ENCODE measurements at places on chromosomes 5 and 9.

GRCh38 chr9:36188212-36188611 lies 2.5 kb upstream of the CLTA start:
- DNase-seq = no peak

GRCh38 chr9:132591751-132592314 lies 9.4 kb downstream of the BARHL1 start:
- DNase-seq = no peak

DNA sequence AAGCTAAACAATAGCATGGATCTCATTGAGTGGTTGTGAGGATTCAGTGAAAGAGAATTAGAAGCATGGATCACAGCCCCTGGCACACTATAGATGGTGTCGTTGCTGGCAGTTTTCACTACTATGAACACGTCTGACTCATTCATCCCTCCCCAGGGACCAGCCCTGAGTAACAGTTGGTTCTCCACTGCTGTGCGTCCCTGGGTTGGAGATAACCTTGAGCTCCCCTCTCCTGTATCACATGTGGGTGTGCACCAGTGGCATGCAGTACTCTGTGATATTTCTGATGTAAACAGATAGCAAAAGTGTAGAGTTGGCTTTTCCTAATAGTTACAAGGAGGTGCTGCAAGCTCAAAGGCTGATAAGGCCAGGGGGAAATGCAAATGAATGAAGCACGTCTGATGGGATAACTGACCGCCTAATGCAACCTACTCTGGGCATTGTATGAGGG lies 8.8 kb upstream of the LCP2 start:
- no peak for DNase-seq

DNA sequence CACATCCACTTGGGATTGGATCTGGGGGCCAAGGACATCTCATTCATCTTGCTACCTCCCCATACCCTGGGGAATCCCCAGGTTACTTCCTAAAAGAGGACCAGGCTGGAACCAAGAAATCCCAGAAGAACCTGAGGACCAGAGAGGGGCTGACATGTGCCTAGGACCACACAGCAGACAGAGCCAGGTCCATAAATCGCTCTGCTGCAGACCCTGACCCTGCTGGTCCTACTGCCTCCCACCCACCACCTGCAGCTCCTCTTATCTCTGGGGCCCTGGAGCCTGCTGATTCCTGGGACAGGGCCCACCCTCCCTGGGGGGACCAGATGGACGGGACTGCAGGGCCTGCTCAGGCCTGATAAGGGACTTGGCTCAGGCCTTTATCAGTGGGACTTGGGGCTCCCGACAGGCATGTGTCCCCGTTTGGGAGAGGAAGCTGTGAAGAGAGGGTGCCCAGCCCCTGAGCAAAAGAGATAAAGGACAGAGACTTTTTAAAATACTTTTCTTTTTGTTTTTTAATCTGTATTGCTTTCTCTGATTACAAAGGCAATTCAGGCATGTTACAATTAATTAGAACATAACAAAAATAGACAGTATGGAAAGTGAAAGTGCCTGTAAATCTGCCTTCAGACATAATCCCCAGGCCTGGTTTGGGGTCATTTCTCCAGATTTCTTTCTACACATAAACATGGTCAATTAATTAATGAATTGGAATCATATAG lies 101.3 kb upstream of the LARP1 start:
- DNase-seq = no peak

- DNase-seq = no peak
These were observed 26.2 kb upstream of the ACOT12 start for GRCh38 chr5:81420039-81420667.

DNA sequence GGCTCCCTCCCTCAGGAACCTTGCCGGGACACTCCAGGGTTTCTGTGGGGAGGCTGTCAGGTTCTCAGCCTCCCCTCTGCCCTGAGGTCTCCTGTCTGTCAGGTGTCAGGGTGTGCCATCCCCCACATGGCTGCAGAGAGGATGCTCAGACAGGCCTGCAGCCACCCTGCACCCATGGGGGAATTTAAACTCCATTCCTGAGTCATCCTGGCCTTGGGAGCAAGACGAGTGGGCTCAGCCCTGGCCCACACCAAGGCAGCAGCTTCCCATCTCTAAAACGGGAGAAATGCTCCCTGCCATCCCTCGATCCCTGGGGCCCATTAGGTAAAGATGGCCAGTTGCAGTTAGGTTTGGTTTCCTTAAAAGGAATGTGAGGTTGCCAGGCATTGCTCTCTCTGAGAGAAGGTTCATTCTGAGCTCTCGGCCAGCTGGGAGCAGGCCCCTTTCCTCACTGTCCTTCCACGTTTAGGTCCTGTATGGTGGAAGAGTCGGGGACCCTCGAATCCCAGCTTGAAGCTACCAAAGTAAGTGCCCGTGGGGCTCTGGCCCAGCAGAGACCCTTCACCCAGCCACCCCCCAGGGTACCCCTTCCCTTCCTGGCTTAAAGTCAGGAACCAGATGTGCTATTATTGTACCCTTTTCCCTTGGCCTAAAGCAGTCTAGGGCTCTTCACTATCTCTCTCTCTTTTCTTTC lies 26.6 kb downstream of the DYNC2I2 start:
- no peak for DNase-seq

- DNase-seq = no peak
These were observed 330.7 kb downstream of the CDH10 start for GRCh38 chr5:24314106-24314505.

DNA sequence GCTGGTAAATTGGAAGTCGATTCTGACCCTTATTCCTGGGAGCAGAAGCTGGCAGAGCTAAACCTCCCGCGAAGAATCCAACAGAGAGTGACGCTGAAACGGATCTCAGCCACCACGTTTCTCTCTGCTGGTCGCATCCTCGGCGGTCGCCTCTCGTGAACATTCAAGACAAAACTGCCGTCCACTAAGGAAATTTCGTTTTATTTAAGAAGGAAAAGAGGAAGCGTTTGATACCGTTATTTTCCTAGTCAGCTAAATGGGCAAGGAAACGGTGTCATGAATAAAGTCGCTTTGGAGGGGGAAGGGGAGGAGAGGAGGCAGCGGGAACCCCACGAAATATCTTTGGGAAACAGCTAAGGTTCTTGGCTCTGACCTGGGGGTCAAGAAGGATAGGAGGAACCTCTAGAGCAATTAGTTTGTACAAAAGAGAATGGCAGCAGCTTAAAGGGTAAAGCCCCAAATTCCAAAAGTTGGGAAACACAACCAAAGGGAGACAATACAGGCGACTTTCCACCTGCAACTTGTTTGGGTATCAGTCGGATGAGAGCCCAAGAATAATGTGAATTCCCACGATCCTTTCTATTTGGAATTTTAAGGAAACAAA lies 1.9 kb downstream of the FOXB2 start:
- DNase-seq = no peak

DNA sequence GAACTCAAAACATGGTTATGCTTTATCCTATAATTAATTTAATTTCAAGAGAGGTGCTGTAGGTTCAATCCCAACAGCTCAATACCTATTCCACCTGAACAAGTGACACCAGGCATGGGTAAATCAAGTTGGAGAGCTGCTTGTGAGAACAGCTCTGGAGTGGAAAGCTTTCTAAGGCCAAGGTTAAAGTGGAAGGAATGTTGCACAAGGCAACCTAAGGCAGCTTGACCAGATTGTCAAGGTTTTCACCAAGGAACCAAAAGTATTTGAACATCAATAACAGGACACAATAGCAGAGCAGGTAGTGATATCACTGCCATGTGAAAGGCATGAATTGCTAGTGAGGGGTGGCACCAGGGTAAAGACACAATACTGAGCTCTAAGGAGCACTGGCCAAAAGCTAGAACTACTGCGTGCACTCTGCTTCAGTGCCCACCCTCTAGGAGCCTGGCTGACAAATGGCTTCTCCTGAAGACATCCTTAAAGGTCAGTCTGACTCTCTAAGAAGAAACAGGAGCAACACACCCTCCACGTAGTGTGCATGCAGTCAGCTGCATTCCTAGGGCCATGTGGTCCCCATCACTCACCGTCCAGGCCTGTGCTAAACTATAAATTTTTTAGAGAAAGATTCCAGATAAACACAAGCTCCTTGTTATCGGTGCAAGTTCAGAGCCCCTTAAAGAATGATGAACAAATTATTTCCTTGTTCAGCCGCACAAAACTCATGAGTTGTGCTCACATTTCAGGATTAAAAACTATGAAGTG lies 677.7 kb upstream of the KLF4 start:
- DNase-seq = no peak

DNA sequence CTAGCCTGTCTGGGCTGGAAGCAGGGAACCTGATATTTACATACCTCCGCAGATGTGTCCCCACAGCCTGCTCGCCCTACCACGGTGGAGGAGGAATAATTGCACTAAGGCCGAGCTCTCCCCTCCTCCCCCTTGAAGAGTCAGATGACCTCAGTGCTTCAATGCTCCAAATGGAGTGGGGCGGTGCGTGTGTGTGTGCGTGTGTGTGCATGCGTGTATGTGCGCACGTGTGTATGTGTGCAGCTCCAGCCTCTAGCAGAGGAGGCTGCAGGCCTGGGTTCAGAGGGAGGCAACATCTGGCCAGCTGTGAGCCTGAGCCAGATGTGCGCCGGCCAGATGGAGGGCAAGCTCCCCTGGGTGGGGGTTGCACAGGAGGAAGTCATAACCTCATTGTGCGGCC lies 90.5 kb downstream of the NRG2 start:
- no peak for DNase-seq

DNA sequence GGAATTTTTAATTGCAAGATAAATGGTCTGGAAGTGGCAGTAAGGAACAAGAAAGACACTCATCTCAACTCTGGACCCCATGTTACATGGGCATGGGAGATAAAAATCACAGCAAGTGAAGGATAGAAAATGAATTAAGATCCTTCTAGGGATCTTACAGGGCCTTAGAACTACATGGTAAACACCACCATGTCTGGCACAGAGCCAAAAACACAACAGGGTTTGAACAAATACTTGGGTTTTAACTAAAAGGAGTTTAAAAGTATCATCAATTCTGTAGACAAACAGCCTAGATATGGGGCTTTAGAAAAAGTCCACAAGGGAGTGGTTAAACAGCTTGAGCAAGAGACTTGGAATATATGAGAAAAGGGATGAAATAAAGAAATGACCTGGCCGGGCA lies 366.4 kb downstream of the ARL15 start:
- no peak for DNase-seq

GRCh38 chr5:78501411-78502352 lies 141.3 kb downstream of the SCAMP1 start:
- no peak for DNase-seq

DNA sequence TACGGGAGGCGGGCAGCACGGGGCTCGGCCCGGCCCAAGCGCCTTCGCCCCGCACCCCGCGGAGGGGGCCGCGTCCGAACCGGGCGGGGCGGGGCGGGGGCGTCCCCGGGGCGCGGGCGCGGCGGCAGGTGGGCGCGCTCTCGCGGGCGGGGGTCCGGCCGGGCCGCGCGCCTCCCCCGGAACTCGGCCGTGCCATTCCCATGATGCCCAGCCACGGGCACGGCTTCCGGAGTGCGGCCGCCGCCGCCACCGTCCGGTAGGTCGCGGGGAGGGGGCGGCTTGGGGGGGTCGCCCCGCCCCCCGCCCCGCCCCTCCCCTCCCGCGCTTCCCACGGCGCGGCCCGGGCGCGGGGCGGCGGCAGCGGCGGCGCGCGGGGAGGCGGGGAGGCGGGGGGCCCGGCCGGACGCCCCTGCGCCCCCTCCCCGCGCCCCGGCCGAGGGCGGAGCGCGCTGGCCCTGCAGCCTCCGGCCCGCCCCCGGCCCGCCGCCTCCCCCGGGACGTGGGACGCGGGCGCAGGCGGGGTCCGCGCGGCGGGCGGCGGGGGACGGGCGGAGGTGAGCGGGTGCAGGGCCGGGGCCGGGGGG lies at the start of gene PPP1R26:
PPP1R26 (plus strand) TSS at position 314 of the 584 bp plus-strand sequence. CDS start 4,729 bp downstream, outside the sequence.
- DNase-seq = no peak

DNA sequence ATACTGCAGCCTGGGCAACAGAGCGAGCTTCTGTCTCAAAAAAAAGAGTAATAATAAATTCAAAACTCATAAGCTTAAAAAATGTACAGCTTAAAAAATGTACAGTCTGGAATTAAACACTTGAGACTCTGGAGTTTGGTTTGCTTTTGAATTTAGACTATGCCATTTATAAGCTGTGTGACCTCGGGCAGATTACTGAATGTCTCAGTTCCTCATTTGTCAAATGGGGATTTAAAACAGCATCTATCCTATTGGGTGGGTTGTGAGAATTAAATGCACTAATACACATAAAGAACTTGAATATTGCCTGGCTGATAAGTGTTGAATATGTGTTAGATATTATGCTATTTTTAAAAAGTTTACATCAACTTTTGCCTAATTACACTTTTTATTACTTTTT lies 98.4 kb downstream of the SCAMP1 start:
- no peak for DNase-seq

DNA sequence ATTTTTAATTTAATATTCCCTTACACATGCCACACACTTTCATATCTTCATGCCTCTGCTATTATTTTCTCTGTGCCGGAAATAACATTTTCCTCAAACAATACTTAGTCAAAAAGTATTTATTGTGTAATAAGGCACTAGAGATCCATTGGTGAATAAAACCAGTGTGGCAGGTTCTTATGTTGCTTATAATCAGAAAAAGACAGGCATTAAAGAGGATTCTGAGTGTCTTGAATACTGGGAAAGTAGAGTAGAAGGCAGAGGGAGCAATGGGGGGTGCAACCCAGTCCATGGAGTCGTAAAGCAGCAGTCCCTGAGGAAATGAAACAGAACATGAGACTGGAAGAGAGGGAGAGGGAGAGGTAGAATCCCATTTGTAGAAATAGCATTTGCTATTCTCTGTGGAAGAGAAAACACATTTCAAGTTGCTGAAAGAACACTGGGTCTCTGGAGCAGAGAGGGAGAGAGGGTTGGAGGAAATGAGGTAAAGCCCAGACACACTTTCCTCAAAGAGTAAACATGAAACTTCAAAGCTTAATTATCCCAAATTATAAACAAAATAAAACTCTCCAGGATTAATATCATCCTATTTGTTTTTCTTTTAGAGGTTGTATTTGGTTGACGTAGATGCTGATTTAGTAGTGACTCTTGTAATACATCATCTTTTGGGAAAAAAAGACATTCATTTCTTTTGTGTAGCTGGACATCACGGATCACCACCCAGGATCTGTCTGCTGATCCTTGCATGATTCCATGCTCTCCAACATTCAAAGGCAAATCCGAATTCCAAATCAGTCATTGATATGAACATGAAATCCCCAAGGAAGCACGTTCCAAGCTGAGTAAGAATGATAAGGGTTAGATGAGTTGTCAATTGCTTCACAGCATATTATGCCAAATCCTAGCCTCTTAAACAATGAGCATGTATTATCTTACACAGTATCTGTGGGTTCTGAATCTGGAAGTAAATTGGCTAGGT lies 37.4 kb upstream of the GRAMD2B start:
- DNase-seq = no peak

DNA sequence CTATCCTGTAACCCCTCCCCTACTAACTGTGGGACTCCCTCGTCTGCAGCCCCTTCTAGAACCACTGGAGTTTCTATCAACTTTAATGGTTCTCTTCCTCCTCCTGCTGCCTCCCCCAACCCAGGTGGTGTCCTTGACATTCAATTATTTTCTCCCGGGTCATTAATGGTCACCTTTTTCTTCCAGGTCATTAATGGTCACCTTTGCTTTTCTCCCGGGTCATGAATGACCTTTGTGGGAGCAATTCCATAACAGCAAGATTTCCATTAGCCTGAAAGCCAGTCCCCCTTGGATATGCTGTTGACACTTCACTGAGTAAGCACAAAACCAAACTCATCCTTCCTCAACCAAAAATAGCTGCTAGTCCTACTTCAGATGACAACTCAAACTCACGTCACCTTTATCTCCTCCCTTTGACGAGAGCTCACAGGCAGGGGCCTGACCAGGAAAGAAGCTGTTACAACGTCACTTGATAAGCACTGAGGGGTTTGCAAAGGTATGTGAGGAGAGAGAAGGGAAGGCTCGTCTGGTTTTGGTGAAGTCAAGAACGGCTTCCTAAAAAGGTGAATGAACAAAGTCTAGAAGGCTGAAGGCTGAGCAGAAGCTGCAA lies 10.9 kb downstream of the CCDC127 start:
- no peak for DNase-seq

Data from stimulated activated CD8-positive, alpha-beta memory T cell treated with anti-CD3 and anti-CD28 coated beads, Interleukin-15, amount 100 ng/mL, for 1 hour (primary cell).